Stimulated activated CD4-positive, alpha-beta T cell treated with anti-CD3 and anti-CD28 coated beads, Interleukin-4, amount 100 ng/mL, for 24 hours (primary cell): ENCODE measurements at places on chromosomes 2 and 18.

- no peak for DNase-seq
Measured at GRCh38 chr2:54336136-54336976, 80.3 kb upstream of the TSPYL6 start.

DNA sequence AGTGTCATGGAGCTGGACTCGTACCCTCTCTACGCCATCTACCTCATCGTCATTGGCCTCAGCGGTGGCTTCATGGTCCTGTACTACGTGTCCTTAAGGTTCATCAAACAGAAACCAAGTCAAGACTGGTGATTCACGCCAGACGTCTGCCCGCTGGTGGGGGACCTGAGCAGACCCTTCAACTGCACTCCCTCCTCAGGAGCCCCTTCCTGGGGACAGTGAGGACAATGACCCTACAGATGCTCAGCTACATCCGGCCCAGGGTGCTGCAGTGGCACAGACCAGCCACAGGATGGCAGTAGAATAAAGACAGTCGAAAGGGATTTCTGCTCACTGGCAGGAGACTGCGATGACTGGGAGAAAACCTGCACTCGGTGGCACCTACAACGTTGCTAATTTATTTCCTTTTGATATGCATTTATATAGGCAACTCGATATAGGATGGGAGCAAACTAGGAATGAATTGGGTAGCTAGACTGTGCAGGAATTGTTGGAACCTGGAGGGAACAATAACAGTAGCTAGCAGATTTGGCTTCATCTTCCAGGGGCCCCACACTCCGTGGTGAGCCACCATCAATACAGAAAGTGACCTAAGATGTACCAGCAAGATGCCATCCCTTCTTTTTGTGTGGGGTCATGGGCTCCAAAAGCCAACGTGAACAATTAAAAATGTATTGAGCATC is 39.2 kb downstream of the ABCG8 start:
- peak; percentile 68 for DNase-seq

DNA sequence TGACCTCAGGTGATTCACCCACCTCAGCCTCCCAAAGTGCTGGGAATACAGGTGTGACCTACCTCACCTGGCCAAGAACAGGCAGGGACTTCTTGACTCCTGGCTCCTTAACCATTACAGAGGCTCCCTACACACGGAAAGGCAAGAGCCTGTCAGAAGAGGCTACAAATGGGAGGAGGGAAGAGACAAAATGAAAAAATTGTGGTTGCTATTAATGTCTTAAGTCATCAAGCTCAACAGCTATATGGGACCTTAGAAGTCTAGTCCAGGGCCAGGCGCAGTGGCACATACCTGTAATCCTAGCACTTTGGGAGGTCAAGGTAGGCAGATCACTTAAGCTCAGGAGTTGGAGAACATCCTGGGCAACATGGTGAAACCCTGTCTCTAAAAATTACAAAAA is 11.5 kb upstream of the FAM124B start:
- no peak for DNase-seq

DNA sequence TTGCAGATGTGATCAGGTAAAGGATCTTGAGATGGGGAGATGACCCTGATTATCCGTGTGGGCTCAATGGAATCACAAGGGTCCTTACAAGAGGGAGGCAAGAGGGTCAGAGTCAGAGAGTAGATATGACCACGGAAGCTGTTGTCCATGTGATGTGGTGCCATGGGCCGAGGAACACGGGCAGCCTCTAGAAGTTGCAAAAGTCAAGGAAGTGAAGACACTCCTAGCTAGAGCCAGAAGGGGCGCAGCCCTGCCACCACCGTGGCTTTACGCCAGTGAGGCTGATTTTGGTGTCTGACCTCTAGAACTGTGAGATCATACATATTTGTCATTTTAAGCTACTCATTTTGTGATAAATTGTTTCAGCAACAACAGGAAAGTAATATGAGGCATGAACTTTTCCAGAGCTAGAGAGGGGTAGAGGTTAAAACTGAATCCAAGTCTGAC is 114.4 kb downstream of the CAPN13 start:
- DNase-seq = no peak

DNA sequence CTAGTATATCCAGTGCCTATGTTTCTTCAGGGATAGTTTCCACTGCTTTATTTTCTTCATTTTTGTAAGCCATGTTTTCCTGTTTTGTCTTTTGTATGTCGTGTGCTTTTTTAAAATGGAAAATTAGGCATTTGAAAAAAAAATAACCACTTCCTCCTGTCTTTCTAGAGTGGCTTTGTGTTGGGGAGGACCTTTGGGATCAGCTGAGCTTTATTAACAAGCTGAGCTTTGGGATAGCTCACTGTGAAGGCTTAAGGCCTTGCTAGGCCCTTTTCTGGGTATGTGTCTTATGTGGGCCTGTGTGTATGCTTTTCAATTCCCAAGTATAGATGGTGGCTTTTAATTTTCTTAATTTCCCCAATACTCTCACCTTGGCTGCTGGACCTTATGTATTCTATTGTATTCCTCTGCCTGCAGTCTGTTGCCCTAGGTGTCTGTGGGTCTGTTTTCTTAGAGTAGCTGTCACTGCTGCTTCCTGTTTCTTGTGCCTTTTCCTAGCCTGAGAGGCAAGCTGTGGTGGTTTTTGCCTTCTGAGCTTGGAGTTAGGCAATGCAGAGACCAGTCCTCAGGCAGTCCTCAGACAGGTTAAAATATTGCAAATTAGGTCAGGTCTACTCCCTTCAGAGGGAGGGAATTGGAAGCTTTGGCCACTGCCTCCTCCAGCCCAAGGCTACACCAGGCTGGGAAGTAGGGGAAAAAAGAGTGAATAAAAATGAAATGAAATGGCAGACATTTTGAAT is 134.7 kb downstream of the LDLRAD4 start:
- no peak for DNase-seq

DNA sequence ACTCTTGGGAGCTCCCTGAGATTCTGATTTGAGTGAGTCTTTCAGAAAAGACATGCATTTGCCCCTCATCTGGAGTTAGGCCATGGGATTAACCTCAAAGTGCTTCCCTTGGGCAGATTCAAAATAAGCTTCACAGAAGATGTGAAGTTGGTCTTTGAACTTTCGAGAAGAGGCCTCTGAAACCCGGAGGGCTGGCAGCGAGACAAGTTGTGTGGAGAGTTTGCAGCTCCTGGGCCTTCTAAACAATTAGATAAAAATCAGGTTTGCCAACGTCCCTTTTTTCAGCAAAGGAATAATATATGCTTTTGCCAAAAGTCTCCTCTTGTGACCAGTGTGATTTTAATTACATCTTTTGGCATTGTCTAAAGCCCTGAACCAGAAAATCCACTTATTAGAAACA is 489.7 kb downstream of the SOX11 start:
- no peak for DNase-seq

DNA sequence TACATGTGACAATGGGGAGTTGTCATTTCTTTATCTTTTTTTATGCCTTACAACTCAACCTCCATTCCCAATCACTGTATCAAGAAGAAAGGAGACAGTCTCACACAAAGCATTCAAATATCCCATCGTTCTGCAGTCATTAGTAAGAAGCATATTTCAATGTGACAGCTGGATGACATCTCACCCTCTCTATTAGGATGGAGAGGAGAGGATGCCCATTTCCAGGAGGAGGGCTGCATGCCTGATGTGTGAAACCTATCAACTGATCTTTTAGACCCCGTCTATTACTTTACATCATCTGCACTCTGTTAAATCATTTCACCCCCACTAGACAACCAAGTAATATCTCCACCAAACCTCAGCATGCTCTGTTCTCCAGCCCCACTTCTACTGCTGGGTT is 292.7 kb upstream of the CHAC2 start:
- DNase-seq = no peak

DNA sequence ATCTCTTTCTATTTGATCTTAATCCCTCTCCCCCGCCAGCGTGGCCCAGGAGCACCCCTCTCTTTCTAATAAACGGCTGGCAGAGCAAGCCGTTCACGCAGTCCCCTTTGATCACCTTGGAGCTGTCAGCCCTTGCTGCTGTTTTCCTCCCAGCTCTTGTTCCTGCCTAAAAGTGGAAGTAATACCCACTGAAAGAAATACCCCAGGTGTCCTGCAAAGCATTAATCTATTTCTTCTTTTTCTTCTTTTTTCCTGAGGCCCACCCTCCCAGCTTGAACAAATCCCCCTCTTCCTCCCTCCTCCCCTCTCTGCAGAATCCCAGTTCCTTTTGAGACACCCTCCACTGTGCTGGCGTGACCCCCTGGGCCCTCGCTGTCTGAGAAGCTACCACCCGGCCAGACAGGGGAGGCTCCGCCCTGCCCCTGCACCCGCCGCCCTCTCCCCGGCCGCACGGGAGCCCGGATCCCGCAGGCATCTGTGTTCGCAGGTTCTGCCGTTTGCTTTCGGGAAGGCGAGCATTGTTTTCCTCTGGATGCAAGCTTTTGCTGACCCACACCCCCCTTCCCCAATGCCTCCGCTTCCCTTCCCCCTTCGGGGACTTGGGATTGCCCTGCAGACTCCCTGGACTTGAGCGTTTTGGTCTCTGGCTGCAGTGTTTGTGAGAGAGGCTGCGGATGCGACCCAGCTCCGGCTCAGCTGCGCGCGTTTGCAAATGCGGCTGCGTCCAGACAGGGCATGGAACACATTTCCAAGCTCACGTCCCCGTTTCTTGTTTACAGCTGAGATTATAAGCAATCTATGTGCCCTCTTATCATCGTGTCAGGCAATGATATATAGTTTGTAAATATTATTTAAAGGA is 631.5 kb downstream of the NYAP2 start:
- DNase-seq = peak; percentile 24

DNA sequence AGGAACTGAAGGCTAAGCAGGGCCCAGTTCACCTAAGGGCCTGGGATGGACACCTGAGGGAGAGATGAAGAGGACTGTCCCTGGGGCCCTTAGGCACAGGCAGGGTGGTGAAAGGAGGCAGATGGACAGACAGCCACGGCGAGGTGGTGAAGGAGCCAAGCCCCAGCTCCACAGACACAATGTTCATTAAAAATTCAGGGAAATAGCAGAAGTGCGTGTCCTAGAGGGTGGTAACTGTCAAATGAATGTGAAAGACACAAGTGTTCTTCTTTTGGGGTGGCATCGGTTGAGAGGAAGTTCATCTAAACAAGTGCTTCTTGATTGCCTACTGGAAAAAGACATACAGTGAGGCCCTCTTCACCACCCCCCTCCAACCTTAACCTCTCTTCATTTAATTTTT is 76.2 kb upstream of the SIX2 start:
- DNase-seq = no peak

- DNase-seq = no peak
Measured at GRCh38 chr2:197141702-197142473, 168.7 kb downstream of the ANKRD44 start.
